ENCODE measurements at places on chromosomes 6 and 20.

DNA sequence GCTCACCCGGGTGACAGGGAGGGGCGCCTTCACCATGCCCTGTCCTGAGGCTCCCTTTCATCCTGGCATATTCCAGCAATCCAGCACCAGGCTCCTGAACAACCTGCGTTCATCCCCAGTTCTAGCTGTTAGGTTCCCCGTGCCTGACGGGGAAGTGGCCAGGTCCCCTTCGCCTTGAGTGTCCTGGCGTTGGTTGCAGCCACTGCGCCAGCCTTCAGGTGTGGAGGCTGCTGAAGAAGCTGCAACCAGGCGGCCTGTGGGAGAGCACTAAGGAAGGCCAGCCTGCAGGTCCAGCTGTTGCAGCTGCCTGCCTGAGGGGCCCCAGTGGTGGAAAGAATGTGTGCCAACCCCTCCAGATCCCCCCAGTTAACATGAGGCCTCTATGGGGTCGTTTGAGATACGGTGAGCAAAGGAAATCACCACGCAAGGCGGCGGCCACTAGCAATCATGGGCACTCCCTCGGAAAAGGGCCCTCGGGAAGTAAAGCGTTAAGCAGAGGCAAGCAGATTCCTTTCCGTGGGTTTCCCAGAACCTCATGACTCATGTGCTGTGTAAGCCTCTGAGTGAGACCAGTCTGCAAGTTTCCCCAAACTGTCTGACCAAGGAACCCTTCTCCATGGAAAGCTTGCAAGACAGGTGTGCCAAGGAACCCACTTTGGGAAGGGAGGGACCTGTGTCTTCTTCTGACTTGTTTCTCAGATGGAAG, 320.8 kb downstream of the TAF4 start:
- DNase-seq, result no peak

GRCh38 chr6:33082702-33083101, 6.9 kb downstream of the HLA-DPB1 start:
- DNase-seq, result no peak

DNA sequence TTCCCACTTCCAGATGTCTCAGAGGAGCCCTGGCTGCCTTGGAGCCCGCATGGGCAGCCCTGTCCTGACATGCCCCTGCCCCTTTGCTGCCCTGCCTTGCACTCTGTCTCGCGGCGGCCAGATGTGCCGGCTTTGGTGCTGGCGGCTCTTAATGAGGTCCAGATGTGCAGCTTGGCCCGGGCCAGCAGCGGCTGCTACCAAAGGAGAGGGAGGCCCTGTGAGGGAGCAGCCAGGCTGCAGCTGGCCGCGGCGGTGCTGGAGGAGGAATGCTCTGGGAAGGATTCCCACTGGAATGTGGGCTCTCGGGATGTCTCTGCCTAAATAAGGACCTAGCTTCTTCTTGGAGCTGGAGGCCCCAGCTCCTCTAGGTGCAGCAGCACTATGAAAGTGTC, 72.4 kb downstream of the FGD2 start:
- no peak for DNase-seq

DNA sequence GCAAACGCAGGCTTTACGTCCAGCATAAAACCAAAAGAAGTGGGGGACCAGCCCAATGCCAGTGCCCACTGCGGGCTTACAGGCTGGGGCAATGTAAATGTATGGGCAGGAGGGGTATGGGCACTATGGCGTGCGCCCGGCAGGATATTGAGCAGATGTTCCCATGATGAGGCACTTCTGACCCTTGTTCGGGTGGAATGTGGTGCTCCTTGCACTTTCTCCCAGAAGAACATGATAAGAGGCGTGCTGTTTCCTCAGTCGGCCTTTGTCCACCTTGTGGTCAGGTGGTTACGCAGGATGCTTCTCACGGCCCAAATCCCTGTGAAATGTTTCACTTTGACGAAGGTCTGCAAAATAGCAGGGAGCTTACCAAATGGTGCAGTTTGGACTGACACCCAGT, 4.8 kb upstream of the GPR31 start:
- no peak for DNase-seq

GRCh38 chr6:140897349-140897748, 1235.4 kb upstream of the GJE1 start:
- no peak for DNase-seq

- DNase-seq, result no peak
These were observed 237.2 kb upstream of the BMP2 start for GRCh38 chr20:6530254-6530653.

DNA sequence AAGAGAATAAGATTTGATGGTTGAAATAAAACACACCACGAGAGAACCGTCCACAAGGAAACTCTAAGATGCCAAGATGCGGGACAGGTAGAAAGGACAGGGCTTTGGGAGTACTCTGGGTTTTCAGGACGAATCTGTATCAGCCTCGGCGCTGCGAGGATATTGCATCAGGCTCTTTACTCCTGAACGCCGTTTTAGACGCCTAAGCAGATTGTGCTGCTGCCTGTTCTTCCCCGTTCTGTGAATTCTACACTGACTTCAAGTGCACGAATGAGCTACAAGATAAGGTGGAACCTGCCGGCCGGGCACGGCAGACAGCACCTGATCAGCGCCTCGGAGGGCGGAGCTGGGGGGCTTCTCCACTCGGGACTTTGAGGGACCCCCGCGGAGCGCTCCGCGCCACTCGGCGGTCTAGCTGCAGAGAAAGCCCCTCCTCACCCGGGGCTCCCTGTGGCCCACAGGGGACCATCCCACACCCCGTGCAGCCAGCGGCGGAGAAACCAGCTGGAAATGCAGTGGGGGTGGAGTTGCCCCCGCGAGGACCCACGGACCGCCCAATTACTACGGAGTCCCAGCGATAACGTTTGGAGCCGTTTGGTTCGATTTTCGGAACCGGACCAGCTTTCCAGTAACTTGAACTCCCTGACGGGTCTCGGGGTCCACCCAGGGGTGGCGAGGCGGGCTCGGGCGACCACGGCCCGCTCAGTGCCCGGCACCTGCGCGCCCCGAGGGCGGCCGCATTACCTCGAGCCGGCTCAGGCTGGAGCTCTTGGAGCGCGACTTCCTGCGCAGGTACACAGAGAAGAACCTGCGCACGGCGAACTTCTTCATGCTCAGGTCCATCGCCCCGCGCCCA, 646 bp downstream of the RPS6KA2 start:
- peak; percentile 12 for DNase-seq

DNA sequence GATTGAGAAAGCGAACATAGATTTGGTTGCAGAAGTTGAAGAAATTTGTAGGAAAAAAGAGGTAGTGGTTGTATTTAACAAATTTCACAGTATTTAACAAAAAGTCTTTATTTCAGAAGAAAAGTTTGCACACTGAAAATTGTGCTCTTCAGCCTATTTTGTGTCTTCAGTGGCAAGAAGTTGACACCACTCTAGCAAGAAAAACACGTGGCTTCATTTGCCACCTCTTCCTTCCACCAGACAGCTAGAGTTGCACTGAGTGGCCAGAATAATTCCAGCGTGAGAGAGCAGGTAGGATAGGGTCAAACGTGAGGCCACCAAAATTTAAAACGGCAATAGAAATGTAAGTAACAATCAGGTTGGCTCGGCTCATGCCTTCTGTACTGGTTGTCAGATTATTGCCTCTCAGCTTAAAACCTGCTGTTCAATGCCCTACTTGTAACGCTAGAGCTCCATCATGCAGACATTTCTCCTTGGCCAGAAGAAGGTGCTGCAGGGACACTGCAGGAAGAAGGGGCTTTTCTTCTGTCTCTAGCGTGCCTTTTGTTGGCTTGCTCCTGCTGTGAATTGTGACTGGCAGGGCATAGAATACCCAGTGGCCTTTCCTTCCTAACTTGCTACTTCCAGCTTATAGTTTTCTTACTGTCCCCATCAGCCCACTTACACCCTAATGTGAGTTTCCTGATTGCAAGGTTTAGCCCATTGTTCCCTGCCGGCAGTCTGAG, 12.1 kb downstream of the TRAPPC3L start:
- no peak for DNase-seq

DNA sequence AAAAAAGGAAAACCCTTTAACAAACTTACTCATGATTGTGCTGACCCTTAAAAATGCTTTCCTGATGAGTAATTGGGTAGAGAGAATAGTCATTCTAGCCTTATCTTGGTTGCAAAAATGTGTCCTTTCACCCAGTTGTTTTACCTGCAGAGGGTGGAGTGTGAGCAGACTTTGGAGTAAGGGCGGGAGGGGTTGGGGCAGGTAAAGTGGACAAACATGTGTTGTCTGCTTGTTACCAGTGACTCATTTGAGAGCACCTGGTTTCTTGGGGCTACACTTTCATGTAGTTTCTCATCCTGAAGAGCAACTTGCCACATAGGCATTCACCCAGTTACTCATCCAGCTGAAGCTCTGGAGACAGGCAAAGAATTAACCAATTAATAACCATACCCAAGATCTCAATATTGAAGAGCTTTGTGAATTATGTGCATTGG, 121.1 kb downstream of the TNFRSF21 start:
- no peak for DNase-seq

DNA sequence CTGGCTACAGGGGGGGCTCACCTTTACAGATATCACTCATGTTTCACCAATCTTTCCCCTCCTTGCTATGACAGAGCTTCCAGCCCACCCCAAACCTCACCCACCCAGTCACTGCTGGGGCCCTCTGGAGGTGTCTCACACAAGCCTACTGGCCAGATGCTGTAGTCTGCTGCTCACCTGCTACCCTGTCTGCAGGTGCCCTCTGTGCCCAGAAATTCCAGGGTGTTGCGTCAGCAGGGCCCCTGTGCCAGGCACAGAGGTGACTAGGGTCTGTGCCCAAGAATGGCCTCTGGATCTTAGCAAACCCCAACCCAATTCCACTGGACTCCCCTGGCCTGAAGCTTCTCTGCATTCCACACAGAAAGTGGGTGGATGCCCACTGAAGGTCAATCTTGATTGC, 21.4 kb downstream of the UNC5CL start:
- DNase-seq, result no peak

DNA sequence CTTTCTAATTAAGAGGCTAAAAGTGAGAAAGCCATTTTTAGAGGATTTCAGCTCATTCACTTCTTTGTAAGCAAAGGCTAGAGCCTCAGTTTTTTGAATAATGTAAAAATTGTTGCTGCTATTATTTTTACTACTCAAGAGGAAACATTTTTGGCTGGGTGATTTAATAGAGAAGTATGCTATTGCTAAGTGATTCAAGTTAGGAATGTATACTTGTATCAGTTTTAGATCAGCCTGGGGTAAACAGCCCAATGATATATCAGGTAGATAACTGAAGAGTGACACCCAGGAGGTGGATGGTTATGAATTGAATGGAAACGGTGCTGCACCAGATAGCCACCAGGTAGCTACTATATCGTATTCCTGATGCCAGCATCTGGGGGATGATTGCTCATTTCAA, 9.2 kb downstream of the QKI start:
- no peak for DNase-seq

DNA sequence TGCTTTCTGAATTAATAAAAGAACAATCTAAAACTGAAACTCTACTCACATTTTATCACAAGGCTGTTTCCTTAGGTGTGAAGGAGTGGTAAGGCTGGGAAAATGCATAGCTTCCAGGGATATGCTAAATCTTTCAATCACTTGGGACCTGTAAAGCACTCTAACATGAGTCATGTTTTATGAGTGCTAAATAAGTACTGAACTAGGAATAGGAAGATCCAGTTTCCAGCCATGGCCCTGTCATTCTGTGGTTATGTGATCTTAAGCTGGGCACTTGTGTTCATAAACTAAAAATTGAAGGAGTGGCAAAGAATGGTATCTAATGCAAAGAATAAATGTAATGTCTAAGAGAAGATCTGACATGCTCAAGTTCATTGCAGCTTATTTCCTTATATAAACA, 6.1 kb upstream of the TMEM200A start:
- no peak for DNase-seq

DNA sequence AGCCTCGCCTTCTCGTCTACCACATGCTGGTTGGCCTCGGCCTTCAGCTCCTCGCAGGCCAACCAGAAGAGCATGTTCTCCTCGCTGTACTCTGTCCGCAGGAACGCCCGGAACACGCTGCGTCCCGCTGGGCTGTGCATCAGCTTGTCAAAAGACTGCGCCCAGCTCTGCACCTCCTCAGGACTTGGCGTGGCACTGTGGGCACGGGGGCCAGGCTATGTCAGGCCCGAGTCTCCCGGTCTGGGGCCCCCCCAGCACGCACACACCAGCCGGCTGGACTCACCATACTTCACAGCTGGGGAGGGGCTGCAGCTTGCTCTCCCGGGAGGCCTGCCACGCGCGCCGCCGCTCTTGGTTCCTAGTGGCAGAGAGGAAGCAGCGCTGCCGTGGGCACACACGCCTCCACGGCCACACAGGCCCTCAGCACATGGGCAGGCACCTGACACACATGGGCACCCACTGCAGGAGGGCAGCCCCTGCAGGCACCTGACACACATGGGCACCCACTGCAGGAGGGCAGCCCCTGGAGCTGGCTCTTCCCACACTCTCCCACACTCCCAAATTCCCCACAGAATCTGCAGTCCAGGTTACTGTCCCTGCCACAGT, 5.0 kb downstream of the RGS19 start:
- DNase-seq, result no peak

DNA sequence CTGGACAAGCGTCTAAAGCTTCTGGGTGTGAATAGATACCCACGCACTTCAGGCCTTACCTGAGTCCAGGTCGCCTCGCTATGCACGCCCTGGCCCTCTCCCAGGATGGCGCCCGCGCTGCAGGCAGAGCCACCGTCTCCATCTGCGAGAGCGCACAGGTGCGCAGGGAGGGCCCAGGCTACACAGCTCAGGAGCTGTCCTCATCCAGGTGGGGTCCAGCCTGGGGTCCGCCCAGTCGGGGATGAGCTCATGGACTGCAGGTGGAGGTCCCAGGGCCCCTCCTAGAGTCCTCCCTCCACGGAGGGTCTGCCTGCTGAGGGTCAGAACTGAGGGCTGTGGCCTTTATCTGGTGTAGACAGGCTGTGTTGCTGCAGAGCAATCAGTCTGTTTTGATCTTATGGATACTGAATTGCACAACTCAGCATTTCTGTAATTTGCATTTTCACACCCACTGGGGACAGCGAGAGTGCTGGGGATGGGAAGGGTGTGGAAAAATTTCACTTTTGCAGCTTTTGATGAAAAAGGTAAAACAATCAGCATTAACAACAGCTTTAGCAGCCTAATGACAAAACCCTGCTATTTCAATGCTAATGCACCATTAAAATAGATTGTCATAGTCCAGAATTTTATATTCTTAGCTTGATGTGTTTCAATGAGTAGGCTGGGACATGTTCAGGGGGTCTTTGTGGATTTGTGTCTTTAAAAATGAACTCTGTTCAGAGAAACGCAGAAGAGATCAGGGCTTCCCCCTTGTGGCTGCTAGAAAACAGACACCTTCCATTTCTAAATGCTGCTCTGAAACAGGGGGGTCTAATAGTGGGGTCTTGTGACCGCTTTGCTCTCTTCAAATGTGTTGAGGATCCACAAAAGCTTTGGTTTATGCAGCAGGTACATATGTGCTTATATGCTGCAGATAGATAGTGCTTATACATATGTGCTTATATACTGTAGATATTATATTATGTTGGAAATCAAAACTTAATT, 77.8 kb upstream of the PHACTR3 start:
- no peak for DNase-seq

GRCh38 chr20:47667531-47668312, 117.6 kb downstream of the SULF2 start:
- DNase-seq, result no peak

DNA sequence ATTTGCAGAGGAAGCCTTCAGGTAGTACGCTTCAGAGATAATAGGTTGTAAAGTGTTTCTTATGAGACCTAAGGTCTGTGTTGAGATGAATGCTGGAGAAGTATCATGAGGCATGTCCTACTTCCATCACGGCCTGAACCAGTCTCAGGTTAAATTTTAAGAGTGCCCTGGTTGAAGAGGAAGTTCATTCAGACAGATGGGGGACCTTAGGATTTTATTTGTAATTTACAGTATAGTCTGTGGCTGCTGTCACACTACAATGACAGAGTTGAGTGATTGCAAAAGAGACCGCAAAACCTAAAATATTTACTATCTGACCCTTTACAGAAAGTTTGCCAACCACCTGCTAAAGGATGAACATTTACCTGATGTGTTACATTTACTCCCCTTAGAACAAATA, 70.9 kb downstream of the UST start:
- no peak for DNase-seq
